ENCODE measurements at places on chromosomes 6 and 20.

GRCh38 chr6:110617057-110617456, 140.6 kb upstream of the SLC22A16 start:
- DNase-seq, result no peak

DNA sequence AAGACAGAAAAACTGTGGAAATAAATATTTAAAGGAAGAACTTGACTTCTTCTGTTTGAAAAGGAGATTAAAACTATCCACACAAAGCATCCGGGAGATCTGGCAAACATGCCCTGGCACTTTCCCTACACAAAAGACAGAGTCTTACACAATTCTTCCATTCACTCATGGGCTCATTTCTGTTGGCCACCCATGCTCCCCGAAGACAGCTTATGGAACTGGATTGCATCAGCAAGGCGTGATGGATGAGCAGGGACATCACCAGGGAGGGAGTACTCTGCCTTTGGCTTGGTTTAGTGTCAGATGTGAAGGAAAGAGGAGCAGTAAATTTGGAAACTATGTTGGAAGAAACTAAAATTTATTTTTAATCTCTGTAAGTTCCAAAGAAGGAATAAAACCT, 379.3 kb downstream of the CD109 start:
- peak; percentile 80 for DNase-seq

GRCh38 chr6:101740631-101741030, 347.1 kb downstream of the GRIK2 start:
- DNase-seq, result no peak

DNA sequence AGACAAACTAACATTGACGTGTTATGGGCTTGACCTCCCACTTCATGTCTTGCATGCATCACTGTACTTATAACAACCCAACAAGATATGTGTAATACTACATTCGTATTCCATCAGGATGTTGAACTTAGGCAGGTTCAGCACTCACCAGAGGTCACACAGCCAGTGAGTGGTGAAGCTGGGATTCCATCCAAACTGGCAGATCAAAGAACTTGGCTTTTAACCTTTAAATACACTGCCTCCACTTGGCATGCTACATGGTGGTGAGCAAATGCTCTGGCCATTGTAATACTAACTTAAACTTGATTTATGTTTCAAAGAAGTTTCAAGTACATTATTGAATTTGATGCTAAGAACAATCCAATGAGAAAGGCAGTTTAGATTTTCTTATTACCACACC, 10.7 kb upstream of the HDDC2 start:
- no peak for DNase-seq

DNA sequence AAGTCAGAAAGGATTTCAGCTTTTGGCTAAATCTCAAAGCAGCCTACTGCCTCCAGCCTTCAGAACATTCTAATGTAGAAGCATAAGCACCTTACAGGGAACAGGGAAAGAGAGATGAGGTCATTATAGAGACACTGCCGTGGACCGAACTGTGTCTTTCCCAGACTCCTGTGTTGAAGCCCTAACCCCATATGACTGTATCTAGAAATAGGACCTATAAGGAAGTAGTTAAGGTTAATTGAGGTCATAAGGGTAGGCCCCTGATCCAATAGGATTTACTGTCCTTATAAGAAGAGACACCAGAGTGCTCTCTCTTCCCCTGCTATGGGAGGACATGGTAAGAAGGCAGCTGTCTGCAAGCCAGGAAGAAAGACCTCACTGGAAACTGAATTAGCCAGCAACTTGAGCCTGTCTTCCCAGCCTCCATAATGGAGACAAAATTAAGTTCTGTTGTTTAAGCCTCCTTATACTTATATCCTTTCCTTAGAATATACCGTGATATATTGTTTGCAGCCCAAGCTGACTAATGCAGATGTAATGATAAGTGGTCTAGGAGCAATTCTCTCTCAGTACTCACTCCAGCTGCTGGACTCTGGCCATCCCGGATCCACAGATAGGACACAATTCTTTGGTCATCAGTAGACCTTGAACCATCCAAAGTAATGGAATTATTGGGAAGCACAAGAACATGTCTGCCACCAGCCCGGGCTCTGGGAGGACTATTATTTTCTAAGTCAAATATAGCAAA, 71.4 kb downstream of the ALDH5A1 start:
- no peak for DNase-seq

- DNase-seq, result no peak
Measured at GRCh38 chr6:5938934-5939333, 67.8 kb downstream of the NRN1 start.

GRCh38 chr20:53164072-53164471, 191.9 kb downstream of the TSHZ2 start:
- DNase-seq, result no peak

GRCh38 chr20:32518593-32519380, 66.3 kb downstream of the NOL4L start:
- DNase-seq, result no peak

- DNase-seq, result no peak
Measured at GRCh38 chr20:36971103-36971502, 19.6 kb upstream of the SAMHD1 start.

DNA sequence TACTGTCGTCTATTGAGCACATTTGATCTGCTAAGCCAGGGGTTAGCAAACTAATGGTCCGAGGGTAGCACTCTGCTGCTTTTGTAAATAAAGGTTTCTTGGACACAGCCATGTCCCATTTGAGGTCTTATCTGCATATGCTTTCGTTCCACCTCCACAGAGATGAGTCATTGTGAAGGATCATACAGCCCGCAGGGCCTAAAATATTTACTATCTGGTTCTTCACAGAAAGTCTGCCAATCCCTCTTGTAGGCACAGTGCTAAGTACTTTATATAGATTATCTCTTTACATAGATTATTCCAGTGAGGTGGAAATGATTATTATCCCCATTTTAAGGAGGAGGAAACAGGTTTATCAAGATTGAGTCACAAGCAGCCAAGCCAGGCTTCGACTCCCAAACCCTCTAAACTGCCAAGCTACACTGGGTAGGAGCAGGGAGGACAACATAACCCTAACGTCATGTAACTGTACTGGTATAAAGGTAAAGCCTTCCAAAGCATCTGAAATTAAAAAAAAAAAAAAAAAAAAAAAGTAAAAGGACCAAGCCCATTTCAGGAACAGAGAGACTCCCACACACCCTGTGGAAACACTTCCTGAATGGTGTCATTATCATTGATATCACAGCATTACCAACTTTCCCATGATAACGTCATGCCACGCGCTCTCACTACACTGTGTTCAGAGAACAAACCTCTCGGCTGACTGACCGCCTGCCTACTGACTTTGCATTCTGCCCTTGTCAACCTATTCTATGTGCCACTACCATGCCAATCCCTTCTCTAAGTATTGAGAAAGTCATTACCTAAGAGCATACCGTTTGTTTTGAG, 101.0 kb downstream of the KIF16B start:
- no peak for DNase-seq

- DNase-seq, result no peak
Measured at GRCh38 chr6:165159460-165159859, 149.9 kb downstream of the C6orf118 start.

DNA sequence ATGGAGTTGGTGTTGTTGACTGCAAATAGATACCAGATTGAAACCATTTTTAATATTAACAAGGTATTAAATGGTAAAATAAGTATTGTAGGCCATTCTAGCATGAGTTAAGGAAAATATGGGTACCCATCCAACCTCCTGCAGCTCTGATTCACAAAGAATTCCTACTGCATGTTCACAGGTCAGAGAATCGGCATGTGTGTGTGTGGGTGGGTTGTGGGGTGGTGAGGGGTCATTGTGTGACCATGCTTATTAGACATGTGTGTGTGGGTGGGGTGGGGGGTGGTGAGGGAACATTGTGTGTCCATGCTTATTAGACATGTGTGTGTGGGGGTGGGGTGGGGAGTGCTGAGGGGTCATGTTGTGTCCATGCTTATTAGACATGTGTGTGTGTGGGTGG, 3.2 kb downstream of the IYD start:
- DNase-seq, result no peak

GRCh38 chr20:49411221-49411925, 71.1 kb downstream of the KCNB1 start:
- DNase-seq, result no peak

- no peak for DNase-seq
Measured at GRCh38 chr6:36779227-36779626, 60.0 kb downstream of the CPNE5 start.

GRCh38 chr6:56021943-56022342, 146.6 kb upstream of the BMP5 start:
- DNase-seq, result no peak

- no peak for DNase-seq
Measured at GRCh38 chr20:6044115-6044514, 9.7 kb downstream of the LRRN4 start.

GRCh38 chr20:697826-698225, 22.2 kb upstream of the SCRT2 start:
- no peak for DNase-seq

- DNase-seq, result no peak
Measured at GRCh38 chr6:140105241-140105640, 730.8 kb upstream of the CITED2 start.

- peak; percentile 84 for DNase-seq
Measured at GRCh38 chr6:32148289-32149091, 3.2 kb downstream of the PRRT1 start.

DNA sequence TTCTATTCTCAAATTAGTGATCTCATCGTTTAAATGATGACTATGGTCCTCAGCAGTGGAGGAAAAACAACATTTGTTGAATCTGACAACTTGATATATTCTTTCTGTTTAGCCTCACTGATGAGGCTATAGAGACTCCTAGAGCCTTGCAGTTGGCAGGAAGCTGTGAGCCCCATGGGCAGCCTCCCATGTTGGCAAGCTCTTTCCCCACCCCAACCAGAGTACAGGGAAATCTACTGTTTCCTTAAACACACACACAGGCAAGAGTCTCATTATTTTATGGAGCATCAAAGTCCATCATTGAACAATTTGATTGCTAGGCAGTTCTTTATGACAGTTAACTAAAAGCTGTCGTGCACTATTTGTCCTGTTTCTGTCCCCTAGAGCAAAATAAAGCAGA, 498.2 kb upstream of the CITED2 start:
- DNase-seq, result no peak

DNA sequence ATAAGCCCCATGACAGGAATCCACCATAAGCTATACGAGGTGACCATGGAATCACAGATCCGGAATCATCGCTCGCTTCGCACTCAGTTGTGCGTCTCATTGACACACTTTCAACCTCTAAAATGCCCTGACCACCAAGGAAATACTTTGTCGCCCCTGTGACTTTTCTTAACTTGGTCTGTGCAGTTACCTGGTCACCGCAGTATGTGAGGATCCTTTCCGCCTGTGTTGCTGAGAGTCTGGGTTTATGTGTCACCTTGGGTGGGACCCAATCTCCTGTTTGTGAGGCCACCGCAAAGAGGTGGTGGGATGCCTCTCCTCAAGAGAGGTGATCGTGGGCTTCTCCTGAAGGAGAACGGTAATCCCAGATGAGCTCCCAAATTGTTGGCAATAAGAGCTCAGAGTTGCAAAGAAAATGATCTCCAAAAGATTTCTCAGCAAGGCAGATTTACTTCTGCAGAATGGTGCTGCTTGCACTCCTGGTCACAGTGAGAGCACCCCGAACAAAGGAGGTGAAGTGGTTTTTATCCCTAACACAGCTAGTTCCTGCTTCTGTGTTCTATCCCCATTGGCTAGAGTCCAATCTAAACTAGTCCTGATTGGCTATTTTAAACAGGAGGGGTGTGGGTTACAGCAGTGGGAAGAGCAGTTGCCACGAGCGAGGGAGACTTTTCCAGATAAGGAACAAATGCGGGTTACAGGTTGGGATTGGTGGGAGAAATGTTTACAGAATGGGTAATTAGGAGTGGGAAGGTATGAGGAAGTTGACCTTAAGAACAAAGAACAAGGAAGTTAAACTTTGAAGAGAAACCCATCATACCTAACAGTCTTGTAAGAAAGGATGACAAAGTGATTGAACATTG, 9.1 kb upstream of the ZNFX1 start:
- DNase-seq, result no peak

DNA sequence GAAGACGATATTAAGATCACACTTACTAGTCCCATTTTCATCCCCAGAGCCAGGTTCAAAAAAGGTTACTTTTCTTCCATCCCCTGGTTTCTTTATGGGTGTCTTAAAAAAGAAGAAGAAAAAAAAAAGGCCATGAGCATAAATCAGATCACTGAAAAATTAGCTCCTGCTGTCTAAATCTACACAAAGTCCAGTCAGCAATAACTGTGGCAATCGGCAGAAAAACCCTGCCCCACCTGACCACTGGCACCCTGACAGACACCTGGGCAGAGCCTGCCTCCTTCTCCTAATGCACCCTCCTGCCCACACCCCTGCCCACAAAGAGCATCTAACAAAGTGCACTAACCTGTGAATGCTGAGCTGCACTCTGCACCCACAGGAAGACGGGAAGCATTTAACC, 69.8 kb downstream of the STAU1 start:
- no peak for DNase-seq

GRCh38 chr6:123802351-123802696, 1.3 kb upstream of the NKAIN2 start:
- DNase-seq, result no peak

DNA sequence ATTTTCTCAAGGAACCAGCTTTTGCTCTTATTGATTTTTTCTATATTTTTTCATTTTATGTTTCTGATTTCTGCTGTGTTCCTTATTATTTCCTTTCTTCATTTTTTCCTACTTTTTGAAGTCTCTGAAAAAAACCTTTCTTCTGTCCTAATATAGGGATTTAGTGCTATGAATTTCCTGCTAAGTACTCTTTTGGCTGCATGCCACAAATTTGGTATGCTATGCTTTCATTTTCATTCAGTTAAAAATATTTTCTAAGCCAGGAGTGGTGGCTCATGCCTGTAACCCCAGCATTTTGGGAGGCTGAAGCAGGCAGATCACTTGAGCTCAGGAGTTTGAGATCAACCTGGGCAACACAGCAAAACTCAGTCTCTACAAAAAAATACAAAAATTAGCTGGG, 30.6 kb downstream of the SIRPD start:
- DNase-seq, result no peak

- DNase-seq, result no peak
Measured at GRCh38 chr6:14863902-14864850, 381.7 kb upstream of the JARID2 start.

DNA sequence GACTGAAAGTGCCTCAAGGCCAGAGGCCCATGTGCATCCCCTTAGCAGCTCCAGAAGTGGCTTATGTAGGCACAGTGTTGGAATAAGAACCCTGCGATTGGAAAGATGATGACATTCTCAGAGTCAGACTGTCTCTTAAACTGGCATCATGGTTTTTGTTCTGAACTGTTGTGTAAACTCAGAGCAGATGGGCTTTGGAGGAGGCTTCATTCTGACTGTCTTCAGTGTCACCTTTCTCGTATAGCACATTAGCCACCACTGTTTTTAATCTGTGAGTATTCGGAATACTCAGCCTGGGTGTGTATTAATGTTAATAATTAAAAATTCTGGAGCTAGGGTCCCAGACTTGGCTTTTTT, 140.9 kb downstream of the JARID2 start:
- no peak for DNase-seq

DNA sequence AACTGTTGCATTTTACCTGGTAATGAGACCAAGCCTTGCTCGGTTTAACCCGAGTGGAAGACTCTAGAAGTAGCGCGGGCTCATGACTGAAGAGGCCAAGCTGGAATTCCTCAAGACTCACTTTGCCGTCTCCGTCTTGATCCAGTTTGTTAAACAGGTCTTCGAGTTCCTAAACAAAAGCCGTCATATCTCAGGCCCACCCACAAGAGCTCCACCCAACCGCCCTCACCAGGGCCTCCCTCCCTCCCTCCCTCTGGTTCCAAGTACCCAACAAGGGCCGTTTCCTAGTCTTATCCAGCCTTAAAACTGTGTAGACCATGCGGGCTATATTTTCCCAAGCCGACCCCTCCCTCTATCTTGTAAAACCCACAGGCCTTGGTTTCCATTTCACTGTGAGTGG, 81.4 kb downstream of the NINL start:
- no peak for DNase-seq
